ENCODE measurements at places on chromosomes 1 and 21.

DNA sequence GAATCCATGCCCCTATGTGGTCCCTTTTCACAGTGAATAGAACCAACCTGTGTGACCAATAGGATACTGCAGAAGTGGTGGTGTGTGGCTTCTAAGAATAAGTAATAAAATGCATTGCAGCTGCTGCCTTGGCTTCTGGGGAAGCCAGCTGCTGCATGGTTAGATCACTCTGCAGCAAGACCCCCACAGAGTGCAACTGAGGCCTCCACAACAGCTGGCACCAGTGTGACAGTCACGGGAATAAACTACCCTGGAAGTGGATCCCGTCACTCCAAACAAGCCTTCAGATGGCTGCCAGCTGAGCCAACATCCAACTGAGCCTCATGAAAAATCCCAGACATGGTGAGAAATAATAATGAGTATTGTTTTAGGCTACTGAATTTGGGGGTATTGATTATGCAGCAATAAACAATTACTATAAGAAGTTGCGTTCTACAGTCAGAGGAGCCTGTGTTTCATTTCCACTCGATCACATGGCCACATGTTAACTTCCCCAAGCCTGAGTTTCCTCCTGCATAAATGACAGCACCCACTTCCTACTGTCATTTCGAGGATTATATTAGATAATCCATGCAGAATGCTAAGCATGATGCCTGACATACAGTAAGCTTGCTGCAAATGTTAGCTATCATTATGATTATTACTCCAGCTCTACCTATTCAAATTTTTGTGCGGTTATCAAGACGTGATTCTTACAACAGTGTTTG, 20.8 kb upstream of the COG2 start:
- DNase-seq, result no peak

DNA sequence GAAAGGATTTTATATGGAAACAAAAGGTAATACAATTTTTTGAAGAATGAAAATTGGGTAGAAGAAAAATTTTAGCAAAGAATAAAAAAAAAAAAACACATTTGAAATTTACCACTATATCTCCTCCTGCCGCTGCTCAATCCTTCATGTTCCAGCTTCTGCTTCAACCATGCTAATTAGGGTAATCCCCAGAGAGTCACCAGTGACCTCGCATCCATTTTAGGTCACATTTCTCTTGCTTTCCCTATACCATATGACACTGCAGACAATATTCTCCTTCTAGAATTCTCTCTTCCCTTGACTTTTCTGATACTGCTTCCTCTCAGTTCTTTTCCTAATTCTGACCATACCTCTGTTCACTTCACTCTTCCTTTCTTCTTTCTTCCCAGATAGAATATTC, 237.1 kb downstream of the USH2A start:
- DNase-seq, result no peak

DNA sequence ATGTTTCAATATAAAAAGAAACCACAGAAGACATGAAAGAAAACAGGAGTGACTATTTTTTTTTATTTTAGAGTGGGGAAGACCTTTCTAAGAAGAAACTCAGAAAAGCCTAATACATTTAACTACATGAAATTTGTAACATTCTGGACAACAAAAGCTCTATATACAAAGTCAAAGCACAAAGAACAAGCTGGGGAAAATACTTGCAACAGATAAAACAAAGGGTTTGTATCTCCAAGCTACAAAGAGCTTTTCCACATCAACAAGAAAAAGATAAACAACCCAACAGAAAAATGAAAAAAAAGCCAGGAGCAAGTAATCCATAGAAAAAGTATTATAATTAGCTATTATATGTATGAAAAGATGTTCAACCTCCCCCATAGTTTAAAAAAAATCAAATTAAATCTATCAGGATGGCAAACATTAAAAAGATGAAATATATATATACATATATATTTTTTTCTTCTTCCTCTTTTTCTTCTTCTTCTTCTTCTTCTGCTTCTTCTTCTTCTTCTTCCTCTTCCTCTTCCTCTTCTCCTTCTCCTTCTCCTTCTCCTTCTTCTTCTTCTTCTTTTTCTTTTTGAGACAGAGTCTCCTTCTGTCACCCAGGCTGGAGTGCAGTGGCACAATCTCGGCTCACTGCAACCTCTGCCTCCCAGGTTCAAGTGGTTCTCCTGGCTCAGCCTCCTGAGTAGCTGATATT, 49.1 kb upstream of the EPS8L3 start:
- DNase-seq, result no peak

DNA sequence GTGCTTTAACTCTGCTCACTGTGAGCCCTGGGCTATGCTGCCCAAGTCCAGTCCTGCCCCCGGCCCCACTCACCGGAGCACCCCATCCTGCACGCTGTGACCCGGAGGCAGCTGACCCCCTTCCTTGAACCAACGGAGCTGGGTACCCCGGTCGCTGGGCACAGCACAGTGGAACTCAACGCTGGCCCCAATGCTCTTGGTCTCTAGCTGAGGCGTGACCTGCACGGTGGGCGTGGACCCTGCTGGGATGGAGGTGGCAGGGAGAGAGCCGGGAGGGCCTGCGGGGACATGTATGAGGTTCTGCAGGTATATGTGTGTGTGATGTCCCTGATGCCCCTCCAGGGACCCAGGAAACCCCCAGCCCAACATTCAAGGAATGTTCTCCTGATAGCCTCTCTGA, 24.7 kb downstream of the LDLRAD2 start:
- no peak for DNase-seq

GRCh38 chr21:46527801-46528200, 69.1 kb downstream of the DIP2A start:
- no peak for DNase-seq
